ENCODE measurements at places on chromosomes 3 and 15.

GRCh38 chr3:46281551-46281950 is 39.3 kb downstream of the CCR3 start:
- no peak for DNase-seq

- DNase-seq, result no peak
Measured at GRCh38 chr3:13045241-13045903, 27.9 kb downstream of the IQSEC1 start.

DNA sequence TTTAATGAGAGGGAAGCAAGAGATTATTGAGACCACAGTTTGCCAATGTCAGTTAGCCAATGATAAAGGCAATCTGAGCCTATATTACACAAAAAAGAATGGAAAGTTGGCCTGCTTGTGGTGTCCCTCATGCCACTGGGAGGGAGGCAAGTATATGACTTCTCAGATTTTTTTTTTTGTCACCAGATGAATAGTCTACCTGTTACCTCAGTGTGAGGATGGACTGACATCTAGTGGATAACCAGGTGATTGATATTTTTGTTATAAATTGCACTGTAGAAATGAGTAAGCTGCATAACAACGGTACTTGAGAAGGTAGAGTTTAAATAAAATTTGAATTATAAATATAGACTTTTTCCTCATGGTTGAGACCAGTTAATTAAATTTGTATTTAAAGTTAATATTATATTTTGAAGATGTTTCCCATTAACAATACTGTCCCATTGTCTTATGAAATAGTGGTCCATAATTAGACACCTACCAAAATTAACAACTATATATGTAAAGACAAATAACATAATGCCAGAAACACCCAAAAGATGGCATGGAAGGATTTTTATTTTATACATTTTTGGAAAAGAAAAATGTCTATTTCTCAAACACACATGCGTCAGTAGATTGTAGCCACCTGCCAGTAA is 237.8 kb upstream of the GADL1 start:
- no peak for DNase-seq

- no peak for DNase-seq
Measured at GRCh38 chr3:106826791-106827311, 550.4 kb upstream of the CCDC54 start.

- no peak for DNase-seq
Measured at GRCh38 chr3:5485427-5485826, 297.9 kb downstream of the EDEM1 start.

DNA sequence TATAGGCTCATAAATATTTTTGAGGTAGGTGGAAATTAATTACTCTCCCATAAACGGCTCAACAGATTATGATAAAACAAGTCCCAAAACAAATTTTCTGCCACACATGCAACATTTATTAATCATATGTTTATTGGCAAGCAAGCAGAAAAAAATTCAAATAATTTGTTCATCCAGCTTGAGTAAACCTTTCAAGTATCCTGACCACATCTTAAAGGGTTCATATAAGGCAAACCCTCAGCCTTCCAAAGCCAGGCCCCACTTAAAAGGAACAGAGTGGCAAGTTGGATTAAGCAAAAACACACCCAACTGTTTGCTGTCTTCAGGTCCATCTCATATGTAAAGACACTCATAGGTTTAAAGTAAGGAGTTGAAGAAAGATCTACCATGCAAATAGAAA is 1042.3 kb downstream of the DIPK2A start:
- DNase-seq, result no peak

DNA sequence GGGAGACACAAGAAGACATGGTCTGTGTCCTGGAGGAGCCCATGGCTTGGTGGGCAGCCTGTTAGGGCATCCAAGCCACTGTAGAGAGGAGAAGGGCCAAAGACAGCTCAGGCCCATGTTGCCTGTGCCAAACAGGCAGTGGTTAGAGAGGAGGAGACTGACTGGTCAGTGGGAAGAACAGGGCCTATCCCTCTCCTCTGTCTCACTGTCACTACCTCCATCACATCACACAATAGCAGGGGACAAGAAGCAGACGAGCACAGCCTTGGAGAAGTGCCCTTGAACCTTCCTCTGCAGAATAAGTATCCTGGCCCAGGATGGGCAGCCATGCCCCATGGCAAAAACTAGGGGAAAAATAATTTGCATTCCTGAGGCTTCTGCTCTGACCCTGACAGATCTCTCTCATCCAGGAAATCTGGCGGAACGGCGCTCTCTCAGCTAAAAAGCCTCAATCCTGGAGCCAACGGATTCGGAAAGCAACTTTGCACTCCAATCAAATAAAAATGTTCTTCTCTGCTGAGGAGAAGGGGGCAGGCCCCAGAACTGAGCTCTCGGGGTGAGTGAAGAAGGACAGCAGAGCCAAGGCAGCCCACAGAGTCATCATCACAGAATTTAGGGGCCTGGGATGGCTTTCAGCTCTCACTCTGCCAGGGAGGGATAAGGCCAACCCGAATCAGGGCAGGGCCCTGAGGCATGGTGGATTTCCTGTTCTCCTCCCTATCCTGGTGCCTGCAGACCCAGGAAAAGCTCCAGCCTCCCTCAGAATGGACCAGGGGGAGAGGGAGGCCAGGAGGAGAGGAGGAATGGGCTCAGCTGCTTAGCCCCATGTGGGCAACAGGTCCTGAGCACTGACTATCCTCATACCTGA is 1.6 kb downstream of the SHF start:
- DNase-seq, result no peak
